ENCODE measurements at places on chromosomes 2 and 18. TPM values are rescaled to one million over a fixed set of nuclear protein-coding genes. Genes with fewer than 3 reads are reported as not detected.
A peak's percentile ranks its signal among the peaks of the same experiment; 100 is the strongest.

The EHD3 gene
- total RNA-seq = 7.8 TPM

The MROH2A gene
- not detected for total RNA-seq

The PTPRM gene
- total RNA-seq = 151 TPM

DNA sequence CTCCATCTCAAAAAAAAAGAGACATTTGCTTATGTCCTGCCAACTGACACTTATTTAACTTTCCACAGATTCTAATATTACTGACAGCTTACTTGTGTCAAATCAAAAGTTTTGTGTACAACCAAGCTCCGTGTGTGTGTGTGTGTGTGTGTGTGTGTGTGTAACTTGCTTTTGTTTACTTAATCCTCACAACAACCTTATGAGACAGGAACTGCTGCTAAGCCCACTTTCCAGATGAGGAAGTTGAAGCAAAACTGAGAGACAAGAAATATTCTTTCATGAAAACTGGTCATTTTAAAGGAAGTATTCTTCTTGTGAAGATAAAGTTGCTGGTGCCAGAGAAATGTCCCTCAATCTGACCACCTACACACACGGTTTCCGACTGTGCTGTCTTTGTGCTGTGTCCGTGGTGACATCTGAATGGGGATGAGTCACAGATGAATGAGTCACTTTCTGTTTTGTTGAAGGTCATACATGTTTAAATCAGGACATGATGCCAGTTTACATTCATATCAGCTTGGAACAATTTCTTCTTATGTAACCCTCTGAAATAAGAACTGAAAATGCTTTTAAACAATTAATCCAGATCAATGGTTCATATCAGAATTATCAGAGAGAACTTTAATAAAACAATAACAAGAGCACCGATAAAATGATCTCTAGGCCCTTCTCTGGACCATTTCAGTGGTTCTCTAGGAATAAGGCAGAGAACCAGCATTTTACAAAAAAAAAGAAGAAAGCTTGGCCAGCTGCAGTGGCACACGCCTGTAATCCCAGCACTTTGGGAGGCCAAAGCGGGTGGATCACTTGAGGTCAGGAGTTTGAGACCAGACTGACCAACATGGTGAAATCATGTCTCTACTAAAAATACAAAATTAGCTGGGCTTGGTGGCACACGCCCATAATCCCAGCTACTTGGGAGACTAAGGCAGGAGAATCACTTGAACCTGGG is 95.5 kb downstream of the THNSL2 start:
- no peak for DNase-seq

The CRYBA2 gene
- not detected for total RNA-seq

GRCh38 chr2:196546151-196546919 is 93.2 kb upstream of the CCDC150 start:
- DNase-seq = no peak

GRCh38 chr18:68150961-68151360 is 563.9 kb downstream of the TMX3 start:
- no peak for DNase-seq

GRCh38 chr18:75343389-75343788 is 84.1 kb downstream of the SMIM21 start:
- no peak for DNase-seq

DNA sequence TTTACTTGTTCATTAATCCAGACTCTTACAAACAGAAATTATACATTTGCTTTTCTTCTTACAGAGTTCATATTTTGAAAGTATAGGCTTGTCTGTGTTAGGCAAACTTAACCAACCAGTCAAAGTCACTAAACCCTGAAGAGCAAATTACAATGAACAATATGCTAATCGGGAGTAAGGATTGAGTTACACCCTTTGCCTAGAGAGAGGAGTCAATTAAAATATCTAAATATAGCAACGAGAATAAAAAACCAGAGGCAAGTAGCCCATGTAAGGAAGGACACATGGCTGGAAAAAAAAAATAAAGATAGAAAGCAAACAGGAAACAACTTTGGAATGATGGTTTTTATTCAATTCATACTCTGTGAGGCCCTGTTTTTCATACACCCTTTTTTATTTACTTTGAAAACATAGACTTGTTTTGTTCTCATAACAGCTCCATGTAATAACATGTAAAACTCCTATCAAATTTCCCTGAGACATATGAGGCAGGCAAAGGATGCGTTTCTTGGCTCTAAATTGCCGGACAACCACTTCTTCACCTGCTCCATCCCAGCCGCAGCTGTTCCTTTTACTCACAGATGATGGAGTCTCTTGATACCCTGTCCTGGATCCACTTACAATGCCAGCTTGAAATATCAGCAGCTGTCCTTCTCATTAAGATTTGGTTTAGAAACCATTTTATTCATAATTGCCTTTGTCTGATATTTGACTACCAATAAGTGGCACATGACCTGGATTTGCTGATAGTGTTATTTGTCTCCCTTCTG is 767.7 kb upstream of the GCFC2 start:
- no peak for DNase-seq

GRCh38 chr2:62382757-62383156 is 123.2 kb downstream of the TMEM17 start:
- DNase-seq = no peak

- no peak for DNase-seq
These were observed 135.2 kb downstream of the RDH14 start for GRCh38 chr2:18425210-18425703.

DNA sequence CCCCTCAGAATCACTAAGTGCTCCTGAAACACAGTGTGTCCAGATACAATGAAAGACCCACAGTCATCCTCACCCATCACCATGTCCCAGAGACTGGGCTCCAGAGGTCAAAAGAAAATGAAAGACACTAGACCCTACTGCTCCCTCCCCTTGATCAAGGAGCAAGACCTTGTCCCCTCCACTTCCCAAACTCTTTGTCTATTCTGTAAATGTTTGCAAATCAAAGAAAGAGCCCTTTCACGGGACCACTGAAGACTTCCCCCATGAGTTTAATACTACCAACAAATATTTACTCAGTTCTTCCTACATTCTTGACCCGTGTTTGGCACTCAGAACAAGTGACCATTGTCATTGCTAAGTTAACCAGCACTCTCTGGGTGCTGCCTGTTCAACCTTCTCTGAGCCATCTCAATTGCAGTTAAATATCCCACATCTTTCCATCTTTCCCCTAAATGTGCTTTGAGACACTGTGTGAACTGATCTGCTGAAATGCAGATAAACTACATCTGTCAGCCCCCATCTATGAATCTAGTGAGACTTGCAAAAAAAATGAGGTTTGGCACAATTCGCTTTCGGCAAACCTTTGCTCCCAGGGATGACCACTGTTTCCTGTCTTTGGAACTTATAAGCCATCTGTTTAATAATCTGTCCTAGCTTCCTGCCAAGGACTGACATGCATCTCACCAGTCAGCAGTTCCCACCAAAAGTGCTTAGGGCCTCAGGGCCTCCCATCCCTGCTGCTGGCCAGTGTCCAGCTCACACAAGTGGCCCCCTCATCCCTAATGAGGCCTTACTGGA is 170.3 kb downstream of the GFPT1 start:
- DNase-seq = no peak

DNA sequence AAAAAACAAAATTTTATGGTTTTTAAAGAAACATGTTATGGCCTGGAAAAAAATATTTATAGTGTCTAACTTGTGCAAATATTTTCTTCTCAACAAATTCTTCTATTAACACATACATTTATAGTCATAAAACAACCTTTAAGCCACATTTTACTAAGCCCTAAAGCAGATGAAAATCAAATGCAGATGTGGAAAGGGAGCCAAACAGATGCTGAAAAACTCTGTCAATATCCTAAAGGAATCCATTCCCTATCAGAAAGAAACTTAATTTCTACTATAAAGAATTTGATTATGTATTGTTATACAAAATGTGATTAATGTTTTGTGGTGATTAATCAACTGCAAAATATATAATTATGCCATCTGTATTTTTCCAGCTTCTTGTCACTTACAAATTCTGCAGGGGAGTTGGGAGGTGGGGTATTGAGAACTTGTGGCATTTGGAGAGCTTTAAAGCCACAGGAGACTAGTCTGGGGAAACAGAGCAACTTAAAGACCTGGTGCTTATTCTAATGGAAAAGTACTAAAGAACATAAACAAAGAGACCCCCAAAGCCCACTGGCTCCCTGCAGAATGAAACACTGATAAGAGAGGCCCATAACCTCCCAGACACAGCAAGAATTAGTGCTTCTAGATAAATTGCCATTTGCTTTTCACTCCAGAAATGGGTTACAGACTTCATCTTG is 1721.0 kb upstream of the PIK3C3 start:
- DNase-seq = no peak

The BBS5 gene
- total RNA-seq = 9.5 TPM

The SOWAHC gene
- 29.3 TPM for total RNA-seq

GRCh38 chr18:47788621-47789020 is 141.8 kb downstream of the SMAD2 start:
- no peak for DNase-seq

The CCNYL1 gene
- total RNA-seq = 9.2 TPM

DNA sequence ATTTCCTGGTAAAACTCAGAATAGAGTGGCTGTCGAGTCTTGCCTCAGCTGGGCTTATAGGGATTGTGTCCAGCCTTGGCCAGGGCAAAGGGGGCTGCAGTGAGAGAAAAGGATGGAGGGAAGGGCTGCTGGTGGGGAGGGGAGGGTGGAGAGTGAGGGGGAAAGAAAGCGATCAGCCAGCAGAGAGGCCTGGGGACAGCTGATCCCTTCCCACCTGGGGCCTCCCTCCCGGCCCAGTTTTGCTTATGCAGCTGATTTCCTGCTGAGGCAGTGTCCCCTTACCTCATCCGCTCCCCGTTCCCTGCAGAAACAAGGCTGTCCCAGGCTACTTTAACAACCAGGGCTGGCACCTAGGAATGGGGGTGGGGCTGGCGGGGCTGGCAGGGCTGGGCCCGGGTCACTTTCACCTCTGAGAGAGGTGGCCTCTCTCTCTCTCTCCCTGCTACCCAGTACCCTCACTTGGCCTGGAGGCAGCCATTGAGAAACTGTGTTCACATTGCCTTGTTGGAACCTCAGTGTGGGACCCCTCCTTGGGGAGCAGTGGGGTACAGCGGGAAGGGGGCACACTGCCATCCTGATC is 12.2 kb upstream of the GMPPA start:
- DNase-seq = no peak

The SPHKAP gene
- total RNA-seq = 0.71 TPM

DNA sequence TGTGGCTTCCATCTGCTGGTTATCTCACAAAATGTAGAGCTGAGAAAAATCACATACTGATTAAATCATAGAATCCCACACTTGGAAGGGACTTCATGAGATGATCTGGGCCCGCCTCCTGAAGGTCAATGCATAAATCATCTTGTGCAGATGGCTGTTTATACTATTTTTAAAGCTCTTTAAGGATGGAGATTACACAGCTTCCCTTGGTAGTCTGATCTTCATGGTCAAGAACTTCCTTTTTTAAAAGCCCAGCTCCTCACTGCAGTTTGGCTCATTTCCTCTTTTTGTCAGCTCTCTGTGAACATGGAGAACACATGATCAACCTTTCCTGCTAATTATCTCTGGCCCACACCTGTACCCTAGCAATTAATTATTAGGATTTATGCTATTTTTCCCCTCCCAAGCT is 25.9 kb downstream of the GCG start:
- DNase-seq = no peak

The ARHGEF33 gene
- total RNA-seq = 1.4 TPM

The PLCD4 gene
- total RNA-seq = 35.9 TPM

The PROC gene
- not detected for total RNA-seq

The SCN1A gene
- 0.36 TPM for total RNA-seq

The SP9 gene
- total RNA-seq = not detected

The ASB18 gene
- total RNA-seq = not detected

The AQP12A gene
- total RNA-seq = not detected

GRCh38 chr2:86081724-86082123 is 24.0 kb downstream of the POLR1A start:
- DNase-seq = no peak

DNA sequence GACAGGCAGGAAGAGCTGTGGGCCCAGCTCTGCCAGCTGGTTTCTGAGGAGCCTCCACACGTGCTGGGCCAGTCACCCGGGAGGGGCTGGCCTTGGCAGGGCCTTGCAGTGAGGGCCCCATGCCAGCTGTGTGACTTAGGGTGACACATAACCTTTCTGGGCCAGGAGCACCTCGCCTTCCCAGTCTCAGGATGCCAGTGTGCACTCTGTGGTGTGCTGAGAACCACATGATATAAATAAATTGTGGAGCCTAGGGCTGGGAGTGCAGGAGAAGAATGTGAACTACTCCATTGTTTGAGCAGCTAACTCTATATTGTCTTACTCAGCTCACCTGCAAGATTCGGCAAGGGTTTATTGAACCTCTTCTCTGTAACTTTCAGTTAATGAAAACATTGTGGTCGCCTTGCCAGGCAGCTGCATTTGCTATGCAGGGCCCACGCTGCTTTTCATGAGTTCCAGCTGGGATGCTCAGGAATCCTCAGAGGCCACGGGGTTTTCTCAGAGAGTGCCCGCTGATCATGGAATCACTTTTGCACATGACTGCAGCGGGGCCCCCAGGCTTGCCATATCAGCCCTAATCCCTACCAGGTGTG is 222.3 kb downstream of the SH3RF3 start:
- peak; percentile 82 for DNase-seq
